ENCODE measurements at places on chromosomes 7 and 10.

DNA sequence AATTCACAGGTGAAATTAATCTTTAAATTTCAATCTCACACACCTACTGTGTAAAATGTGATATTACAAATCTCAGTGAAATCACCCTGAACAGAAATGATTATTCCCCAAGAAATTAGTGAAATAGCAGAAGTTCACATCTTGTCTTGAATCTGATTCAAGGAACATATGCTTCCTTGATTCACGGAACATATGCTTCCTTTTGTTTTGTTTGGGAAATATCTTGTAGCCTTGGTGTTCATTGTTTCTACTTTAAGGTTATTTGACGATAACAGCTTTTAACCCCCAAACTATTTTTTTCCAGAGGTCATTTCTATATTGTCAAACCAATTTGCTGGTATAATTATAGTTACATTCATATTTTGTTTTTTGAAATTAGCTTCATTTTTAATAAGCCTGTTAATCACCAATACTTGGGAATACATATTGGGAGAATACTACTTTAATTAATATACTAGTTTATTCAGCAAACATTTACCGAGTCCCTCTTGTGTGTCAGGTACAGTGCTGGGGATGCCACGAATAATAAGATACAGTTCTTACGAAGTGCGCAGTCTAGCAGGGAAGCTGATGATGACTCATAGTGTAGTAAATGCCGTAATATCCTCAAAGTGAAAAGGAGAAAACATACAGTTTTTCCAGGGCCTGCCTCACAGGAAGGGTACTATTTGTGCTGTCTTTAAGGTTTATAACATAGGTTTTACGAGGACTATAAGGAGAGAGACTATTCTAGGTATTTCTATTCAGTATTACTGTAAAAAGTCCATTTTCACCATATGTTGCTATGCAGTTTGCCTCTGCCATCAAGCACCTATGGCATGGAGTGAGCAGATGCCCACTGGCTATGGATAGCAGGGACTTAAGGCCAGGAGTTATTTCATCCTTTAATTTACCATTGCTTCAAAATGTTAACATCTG lies 32.5 kb downstream of the PRKAR2B start:
- no peak for DNase-seq

GRCh38 chr7:110921595-110922151 lies 169.3 kb upstream of the LRRN3 start:
- no peak for DNase-seq

DNA sequence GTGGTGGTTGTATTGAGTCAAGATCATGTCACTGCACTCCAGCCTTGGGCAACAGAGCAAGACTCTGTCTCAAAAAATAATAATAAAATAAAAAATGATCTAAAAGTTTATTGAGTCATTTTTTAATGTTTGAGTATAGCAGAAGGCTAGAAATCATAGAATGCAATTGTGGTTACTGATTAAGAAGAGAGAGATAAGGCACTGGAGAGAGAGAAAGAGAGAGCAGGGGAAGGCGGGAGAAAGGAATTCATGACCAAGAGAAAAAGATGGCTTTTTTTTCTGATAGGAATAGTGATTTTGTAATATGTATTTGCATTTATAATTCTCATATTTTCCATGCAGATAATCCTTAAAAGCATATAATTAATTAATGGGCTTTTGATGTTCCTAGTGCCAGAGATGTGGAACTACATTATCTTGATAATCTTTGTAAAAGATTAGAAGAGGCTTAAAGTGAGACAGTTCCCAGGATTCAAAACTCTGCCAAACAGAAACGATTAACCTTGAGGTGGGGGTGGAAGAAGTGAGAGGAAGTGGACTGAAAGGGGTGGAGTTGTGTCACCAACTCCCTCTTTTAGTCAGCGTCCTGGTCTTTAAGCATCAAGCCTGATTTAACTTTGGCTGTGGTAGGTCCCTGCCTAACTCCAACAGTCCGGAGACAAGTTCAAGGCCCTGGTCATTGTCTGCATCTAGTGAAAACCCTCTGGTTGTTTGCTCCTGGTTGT lies 76.2 kb downstream of the CHN2 start:
- DNase-seq, result no peak

DNA sequence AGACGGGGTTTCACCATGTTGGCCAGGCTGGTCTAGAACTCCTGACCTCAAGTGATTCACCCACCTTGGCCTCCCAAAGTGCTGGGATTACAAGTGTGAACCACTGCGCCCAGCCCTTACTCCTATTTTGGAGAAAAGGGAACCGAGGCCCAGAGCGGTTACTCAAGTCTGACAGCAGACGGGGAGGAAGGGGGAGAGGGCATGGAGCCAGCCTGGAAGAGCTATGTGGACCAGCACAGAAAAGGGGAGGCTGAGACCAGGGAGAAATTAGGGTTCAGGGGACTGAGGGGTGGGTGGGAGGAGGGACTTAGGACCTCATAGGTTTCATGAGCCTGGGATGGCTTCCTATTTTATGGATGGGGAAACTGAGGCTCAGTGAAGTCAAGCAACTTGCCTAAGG lies 1.5 kb downstream of the SFRP5 start:
- DNase-seq, result no peak

DNA sequence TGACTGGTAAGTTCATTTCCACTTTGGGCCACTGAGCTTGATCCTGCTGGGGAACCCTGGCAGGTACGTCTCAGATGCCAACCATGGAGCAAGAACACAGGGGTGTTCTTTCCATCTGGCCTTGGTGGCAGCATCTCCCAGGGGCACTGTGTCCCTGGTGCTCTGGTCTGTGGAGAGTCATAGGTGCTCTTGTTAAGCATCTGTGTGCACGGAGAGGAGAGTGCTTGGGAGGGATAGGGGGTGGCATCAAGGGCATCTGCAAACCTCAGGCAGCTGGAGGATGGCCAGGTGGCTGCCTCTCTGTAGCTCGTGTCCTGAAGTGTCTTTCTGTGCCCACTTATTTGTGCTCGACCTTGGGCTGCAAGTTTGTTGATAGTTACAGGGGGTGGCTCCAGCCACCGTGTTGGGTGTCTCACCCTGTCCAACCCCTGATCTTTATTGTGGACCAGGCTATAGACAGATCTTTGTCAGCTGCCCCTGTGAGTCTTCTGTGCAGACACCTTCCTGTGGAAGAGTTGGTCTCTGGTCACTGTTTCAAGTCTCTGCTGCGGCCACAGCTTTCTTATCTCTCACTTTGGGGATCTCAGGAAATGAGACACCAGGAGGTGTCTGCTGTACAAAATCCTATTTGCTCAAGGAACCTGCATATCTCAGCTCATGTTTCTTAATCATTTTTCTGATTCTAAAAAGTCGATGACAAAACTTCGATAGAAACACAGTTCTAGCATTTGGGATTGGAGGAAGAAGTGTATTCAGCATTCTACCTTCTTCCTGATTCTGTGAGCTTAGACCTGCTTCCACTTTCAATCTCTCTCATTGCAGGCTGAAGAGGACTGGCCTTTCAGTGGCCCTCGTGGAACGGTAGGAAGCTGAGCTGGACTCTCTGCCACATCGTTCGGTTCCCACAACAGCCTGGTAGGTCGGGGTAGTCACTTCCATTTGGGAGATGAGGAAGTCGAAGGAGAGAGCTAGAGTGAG lies 17.2 kb upstream of the GIMAP8 start:
- no peak for DNase-seq

DNA sequence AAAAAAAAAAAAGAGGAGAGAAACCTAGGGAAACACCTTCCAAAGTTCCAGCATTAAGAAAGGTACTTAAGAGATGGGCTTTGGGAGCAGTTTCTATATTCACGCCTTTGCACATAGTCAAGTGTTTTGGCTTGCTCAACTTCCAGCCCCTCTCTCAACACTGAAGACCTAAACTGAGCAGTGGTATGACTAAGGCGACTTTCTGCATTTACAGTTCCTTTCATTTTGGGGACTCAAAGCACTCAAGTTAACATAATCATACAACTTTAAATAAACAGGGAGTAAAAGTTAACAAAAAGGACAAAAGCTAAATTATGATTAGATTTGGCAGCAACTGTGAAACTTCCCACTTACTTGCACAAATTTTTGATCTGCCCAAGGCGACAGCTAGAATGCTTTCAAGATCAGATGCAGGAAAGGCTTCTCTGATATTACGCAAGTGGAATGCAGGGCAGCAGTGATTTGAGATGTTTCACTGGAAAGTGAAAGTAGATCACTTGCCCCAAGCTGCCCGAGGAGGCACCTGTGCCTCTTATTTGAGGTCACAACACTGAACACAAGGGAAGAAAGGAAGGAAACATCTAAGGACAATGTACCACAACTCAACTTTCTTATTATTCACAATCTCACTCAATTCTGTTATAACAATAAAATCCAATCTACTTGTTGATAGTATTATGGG lies 199.5 kb downstream of the SKAP2 start:
- DNase-seq, result no peak

- DNase-seq, result no peak
Observed at GRCh38 chr10:110069502-110069982, 61.8 kb downstream of the ADD3 start.

DNA sequence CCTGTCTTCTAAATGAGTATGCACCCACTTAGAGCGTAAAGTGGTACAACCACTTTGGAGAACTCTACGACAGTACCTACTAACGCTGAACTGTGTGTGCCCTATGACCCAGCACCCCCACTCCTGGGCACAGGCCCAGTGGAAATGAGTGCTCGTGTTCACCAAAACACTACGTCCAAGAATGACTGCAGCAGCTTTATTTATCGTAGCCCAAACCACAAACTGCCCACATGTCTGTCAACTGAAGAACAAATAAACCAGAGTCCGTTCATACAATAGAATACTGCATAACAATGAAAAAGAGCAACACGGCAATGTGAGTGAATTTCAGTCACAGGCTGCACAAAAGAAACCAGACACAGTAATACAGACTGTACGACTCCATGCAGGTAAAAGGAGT lies 35.4 kb downstream of the TLL2 start:
- no peak for DNase-seq

DNA sequence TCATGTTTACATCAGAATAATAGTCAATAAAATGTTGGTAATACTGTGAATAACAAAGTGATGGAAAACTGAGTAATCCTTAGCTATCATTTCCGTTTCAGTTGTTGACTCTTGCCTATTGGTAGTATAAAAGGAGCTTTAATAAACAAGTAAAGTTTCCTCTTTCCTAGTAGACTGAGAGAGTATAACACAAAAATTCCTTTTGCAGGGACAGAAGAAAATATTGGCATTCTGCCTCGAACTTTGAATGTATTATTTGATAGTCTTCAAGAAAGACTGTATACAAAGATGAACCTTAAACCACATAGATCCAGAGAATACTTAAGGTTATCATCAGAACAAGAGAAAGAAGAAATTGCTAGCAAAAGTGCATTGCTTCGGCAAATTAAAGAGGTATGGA lies 9.4 kb downstream of the KIF20B start:
- no peak for DNase-seq

GRCh38 chr10:97882142-97883091 lies 32.8 kb downstream of the GOLGA7B start:
- peak; percentile 20 for DNase-seq

DNA sequence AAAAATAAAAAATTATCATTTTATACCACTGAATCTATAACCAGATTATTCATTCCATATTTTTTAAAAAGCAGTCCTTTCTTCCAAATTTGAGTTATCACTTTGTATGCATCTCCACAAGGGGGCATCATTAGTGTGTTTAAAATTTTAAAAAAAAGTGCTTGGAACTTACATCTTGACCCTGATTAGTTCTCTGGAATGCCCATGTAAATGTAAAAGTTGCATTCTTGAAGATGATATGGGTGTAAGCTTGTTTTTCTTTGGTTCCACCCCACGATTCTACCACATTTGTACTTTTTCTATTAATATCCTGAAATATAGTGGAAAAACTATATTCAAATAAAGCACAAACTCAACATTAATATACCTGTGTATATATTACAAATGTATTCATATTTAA lies 144.9 kb downstream of the ELAPOR2 start:
- DNase-seq, result no peak

DNA sequence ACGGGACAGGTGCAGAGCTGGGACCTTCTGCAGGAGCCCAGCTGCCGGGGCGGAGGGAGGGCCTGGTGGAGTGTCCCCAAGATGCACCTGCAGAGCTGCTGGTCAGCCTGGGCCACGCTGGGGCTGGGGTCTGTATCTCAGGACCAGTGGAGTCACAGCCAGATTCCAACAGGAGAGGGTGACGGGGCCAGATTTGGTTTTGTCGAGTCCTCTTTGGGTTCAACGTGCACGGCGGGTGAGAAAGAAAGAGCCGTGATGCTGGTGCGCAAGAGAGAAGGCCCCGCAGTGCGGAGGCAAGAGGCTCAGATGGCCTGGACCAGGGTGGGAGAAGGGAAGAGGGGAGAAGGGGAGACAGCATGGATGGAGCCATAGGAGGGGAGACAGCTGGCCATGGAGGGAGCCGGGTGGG lies 462.9 kb downstream of the PTPRN2 start:
- DNase-seq, result no peak

Measured in GM04504 (cell line).